NCI-H460 (cell line): ENCODE measurements at places on chromosomes 4 and X. TPM values are rescaled to one million over a fixed set of nuclear protein-coding genes. Genes with fewer than 3 reads are reported as not detected.

DACH2 gene
- 0.02 TPM in 1 of 2 replicates, not detected in the other for total RNA-seq

SLC10A4 gene
- total RNA-seq, result 2.1 and 2.6 TPM in 2 replicates

PAGE5 gene
- total RNA-seq, result not detected in 2 replicates

ARSD gene
- 15.5 and 17.9 TPM in 2 replicates for total RNA-seq

MAGEA11 gene
- 0.10 TPM in 1 of 2 replicates, not detected in the other for total RNA-seq

CXCL13 gene
- total RNA-seq, result not detected in 2 replicates

SPON2 gene
- 0.17 TPM in 1 of 2 replicates, not detected in the other for total RNA-seq

GPR50 gene
- not detected in 2 replicates for total RNA-seq

SPIN2A gene
- 0.35 TPM in 1 of 2 replicates, not detected in the other for total RNA-seq

PRKG2 gene
- total RNA-seq, result 2.9 and 3.3 TPM in 2 replicates

MAGEA8 gene
- total RNA-seq, result not detected in 2 replicates

SGMS2 gene
- total RNA-seq, result 24.3 and 26.7 TPM in 2 replicates

IGSF1 gene
- total RNA-seq, result 0.67 and 0.72 TPM in 2 replicates

RHOXF1 gene
- total RNA-seq, result not detected in 2 replicates

USP17L24 gene
- total RNA-seq, result not detected in 2 replicates

VCX gene
- total RNA-seq, result not detected in 2 replicates

TAF7L gene
- not detected in 2 replicates for total RNA-seq

MAGEB6B gene
- total RNA-seq, result not detected in 2 replicates

RAB33A gene
- not detected in 2 replicates for total RNA-seq

VEGFC gene
- 18.2 and 19.2 TPM in 2 replicates for total RNA-seq

CLNK gene
- not detected in 2 replicates for total RNA-seq

SLITRK4 gene
- 95.2 and 109 TPM in 2 replicates for total RNA-seq

GCNA gene
- total RNA-seq, result 3.6 and 5.3 TPM in 2 replicates

KLHL4 gene
- 5.2 and 5.8 TPM in 2 replicates for total RNA-seq

ADGRL3 gene
- 1.4 and 1.8 TPM in 2 replicates for total RNA-seq

PARM1 gene
- total RNA-seq, result 0.52 and 0.54 TPM in 2 replicates

PLXNB3 gene
- total RNA-seq, result 3.3 and 4.9 TPM in 2 replicates

MAGEA1 gene
- 64.2 and 68.8 TPM in 2 replicates for total RNA-seq

GABRG1 gene
- 0.84 and 0.92 TPM in 2 replicates for total RNA-seq

CDKL2 gene
- 1.1 and 2.2 TPM in 2 replicates for total RNA-seq

SPINK2 gene
- not detected in 2 replicates for total RNA-seq

CT45A2 gene
- total RNA-seq, result not detected in 2 replicates

MAGEA6 gene
- total RNA-seq, result not detected in 2 replicates

AR gene
- 8.0 and 9.7 TPM in 2 replicates for total RNA-seq

TMEM271 gene
- not detected in 2 replicates for total RNA-seq

SPATA18 gene
- total RNA-seq, result 4.1 and 5.7 TPM in 2 replicates

ELMOD2 gene
- 20.6 and 27.0 TPM in 2 replicates for total RNA-seq

CTAG1B gene
- not detected in 2 replicates for total RNA-seq

CT55 gene
- total RNA-seq, result not detected in 2 replicates

CACNA1F gene
- 0.05 TPM in 1 of 2 replicates, not detected in the other for total RNA-seq

TLR6 gene
- total RNA-seq, result 17.3 and 18.3 TPM in 2 replicates
